Activated CD4-positive, CD25-positive, alpha-beta regulatory T cell treated with anti-CD3 and anti-CD28 coated beads, Interleukin-2, amount 50 U/mL, for 24 hours (primary cell): ENCODE measurements at places on chromosomes 1 and 21.

DNA sequence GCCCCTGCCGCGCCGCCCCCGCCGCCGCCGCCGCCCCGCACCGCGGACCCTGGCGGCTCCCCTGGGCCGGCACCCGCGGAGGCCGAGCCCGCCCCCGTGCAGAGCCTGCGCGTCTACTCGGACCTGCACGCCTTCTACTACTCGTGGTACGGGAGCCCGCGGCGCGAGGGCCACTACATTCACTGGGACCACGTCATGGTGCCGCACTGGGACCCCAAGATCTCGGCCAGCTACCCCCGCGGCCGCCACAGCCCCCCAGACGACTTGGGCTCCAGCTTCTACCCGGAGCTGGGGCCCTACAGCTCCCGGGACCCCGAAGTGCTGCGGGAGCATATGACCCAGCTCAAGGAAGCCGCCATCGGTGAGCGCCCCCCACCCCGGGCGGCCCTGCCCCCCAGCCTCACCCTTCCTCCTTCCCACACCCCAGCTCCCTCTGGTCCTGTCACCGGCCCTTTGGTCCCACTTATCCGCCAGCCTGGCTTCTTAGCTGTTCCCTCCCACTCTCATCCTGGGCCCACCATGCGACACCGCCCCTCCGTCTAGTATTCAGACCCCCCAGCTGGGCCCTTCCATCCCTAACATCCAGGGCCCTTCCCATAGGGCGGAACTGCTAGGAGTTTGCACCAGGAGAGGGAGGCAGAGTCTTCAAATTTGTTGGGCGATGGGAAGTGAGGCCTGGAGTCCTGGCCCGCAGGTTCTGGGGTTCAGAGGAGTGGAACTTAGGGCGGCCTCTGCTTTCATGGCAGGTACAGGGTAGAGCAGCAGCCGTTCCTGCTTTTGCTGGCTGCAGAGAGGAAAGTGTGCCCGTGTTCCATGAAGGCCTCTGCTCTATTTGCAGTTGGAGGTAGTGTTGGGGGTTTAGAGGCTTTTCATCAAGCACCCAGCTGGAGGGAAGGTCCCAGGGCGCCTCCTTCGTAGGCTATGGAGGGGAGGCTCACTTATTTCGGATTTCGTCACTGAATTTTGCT lies 1.0 kb downstream of the MANEAL start:
- ATAC-seq, result peak; percentile 22

DNA sequence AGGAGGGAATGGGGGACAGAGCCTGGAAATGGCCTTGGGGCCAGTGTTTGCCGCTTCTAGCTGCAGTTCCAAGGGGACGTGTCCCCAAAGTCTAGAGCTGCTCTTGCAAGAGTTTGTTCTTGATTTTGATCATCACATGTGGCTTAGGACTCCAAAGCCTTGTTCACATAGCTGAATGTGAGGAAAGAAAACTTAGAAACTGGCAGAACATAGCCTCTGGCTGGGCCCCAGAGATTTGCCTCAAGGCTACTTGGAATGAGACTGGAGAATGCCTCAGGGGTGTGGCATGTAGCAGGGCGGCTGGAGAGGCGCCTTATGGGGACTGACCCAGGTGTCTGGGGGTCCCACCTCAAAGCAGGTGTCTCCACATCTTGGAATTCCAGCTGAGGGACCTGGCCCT lies 2.3 kb downstream of the PDXK start:
- ATAC-seq, result no peak

DNA sequence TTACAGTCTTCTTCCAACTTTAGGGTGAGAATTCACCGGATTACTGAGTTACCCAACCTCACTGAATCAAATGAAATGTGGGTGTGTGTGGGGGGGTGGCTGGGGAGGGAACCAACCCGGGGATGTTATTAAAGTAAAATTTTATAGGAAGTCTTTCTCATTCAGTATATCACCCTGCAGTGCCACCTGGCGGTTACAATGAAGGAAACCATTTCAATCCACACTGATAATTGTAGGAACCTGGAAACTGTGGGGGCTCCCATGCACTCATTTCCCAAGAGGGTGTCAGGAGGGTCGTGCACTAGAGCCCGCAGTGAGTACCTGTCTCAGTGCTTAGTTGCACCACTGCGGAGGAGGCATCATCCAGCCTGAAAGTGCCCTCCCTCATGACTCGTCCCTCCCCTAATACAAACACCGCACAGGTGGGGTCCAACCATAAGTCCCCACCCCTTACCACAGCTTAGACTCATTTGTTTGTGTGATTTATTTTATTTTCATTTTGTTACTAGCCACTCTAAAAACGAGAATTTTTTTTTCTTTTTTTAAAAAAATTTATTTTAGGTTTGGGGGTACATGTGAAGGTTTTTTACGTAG lies 29.1 kb upstream of the IGSF5 start:
- no peak for ATAC-seq

DNA sequence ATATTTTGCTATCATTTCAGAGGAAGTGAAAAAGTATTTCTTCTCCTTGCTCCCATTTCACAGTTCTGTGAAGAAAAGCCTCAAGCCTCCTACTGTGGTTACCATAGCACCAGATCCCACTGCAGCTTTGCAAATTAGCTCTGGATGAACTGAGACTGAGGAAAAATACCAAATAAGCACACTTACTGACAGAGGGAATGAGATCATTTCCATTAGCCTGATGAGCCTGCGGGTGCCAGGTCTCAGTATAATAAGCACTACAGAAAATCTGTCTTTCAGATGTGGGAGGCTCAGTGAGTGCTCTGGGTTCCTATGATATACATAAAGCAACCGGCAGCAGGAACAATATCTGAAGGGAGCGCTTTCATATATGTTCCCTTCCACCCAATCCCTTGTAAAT lies 21.4 kb downstream of the XKR8 start:
- ATAC-seq, result no peak
